ENCODE measurements at places on chromosomes 2 and 18.

DNA sequence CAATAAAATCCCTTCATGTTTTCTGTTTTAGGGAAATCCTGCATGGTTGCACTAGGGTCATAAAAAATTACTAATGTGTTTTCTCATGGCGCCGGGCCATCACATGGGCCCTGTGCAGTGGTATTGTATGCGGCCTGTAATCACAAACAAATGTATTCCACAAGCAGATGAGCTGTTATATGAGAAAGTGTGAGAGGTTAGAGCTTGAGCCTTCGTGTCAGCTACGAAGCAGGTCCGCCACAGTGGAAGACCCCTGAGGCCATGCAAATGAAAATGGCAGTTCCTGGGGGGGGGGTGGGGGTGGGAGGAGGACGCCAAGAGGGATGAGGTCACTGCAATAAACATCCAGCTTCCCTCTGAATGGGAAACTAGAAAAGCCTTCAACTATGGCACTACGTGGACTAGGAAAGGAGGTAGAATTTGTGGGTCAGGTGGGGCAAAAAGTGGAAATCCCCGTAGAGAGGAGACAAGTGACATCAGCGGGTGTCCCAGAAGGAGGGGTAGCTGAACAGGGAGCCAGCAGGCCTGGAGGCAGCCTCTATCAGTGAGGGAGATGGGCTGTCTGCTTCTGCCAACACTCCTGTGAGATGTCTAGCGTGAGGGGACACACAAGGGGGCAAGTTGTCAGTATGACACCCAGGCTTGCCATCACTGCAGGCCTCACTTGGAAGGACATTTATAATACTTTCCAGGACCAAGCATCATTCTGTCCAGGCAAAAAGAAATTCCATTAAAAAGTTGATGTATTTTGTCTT lies 130.3 kb upstream of the CTAGE1 start:
- no peak for DNase-seq

GRCh38 chr2:17083902-17084301 lies 418.3 kb upstream of the CYRIA start:
- peak; percentile 2 for DNase-seq

DNA sequence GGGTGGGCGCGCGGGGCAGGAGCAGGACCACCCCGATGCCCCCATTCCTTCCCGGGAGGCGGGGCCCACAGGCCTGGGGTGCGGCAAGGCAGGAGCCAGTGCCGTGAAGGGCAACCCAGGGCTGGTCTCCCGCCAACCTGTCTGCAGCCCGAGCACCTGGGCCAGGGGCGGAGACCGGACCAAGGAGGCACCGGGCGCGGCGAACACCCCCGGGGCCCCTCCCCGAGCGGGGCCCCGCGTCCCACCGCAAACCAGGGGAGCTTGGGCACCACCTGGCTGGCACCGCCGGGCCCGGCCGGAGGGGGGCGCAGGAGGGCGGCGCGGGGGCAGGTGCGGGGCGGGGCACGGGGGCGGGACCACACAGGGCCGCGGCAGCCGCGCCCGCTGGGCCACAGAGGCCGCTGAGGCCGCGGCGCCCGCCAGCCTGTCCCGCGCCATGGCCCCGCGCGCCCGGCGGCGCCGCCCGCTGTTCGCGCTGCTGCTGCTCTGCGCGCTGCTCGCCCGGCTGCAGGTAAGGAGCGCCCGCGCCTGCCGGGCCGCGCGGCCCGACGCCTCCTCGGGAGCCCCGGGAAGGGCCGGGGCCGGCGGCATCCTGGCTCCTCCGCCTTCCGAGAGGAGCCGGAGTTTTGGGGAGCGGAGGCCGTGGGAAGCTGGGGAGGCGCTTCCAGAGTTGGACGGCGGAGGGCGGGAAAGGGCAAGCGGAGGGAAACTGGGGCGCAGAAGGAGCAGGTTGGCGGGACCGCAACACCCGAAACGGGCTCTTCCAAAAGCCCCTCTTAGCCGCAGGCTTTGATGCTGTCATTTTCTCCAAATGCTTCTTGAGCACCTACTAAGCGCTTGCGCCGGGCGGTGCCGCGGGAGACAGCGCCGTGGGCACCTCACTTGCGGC lies at the start of gene TNFRSF11A:
TSS of gene TNFRSF11A (plus strand) at position 394 of the 889 bp plus-strand sequence. CDS start at position 437, 43 bp downstream.
- no peak for DNase-seq

DNA sequence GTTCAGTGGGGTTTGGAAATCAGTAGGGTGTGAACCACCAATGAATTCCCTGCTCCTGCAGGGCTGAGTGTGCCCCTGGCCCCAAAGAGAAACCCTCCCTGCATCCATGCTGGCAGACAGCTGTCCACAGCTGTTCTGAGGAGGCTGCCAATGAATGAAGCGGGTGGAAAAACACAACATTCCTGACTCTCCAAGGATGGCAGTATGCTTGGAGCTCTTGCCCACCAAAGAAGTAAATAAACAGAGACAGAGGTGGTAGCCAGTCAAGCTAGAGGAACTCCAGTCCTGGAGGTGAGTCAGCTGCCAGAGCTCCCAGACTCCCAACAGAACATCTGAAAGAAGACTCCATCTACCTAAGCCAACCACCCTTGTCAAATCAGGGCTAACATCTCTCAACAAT lies 6.2 kb downstream of the ZBTB7C start:
- no peak for DNase-seq

GRCh38 chr2:223494942-223495341 lies 107.2 kb downstream of the SCG2 start:
- DNase-seq = no peak

Measured in epithelial cell of prostate (primary cell).